ENCODE measurements at places on chromosomes 2 and 18.
A peak's percentile ranks its signal among the peaks of the same experiment; 100 is the strongest.

DNA sequence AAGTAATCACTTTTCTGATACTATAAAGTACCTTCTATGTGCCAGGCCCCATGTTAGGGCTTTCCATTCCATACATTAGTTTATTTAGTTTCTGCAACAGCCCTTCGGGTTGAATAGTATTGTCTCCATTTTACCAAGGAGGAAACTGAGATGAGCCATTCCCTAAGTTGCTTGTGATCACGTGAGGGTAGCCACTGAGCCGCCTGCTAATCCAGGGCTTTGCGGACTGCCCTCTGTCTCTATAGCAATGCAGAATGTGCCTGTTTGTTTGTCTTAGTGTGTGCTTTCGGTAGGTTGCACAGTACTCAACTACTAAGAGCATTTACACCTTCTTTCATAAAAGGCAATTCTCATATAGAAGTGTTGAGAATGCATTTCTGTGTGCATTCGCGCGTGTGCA lies 5.0 kb downstream of the EMILIN2 start:
- no peak for DNase-seq

DNA sequence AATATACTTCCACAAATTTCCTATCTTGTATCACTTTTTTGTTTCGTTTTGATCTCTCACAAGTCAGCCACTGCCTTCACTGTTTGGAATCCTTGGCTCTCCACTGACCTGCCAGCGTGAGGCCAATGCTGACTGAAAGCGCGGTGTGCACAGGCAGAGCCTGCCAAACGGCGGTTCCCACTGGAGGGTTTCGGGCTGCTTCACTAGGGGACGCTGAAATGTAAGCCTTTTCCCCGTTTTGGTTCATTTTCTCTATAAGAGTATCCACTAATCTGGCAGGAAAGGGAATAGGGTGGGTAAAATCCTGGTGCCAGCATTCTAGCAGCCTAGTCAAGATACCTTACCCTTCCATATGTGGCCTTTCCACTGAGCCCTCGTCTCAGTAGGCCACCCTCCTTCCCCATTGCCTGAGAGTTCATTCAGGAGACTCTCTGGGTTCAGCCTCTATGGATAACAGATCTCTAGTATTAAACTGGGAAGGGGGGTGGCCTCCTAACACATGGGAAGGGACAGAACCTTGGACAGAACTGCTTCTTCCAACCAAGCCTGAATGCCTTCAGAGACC lies 91.5 kb downstream of the DYM start:
- DNase-seq: peak; percentile 26

DNA sequence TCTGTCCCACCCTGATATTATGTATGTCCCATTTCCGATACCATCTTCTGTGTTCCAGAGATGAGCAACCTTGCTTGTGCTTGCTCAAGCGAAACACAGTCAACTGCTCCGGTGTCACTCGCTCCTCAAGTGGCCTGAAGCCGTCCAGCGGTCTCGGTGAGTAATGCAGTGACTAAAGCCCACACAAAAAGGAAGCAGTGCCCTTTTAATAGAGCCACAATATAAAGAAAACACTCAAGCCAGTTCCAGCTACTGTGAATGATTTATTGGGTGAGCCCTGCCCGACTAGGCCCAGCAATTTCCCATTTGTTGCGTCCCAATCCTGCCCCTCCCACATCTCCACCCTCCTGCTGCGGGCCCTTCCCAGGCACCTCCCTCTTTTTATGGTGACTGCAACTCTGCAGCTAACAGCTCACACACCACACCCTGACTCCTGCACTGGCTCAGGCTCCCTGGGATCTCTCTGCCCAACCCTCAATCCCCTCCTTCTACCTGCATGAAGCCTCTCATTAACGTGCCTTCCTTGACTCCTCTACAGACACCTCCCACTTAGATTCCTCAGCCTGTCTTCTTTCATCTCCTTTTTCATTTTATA lies 44.2 kb upstream of the DSC1 start:
- DNase-seq: peak; percentile 12

- DNase-seq: no peak
Observed at GRCh38 chr18:80231616-80232015, 15.7 kb downstream of the PARD6G start.

- no peak for DNase-seq
Observed at GRCh38 chr2:181575650-181576025, 81.3 kb downstream of the CERKL start.

GRCh38 chr2:2653231-2653630 lies 322.2 kb upstream of the MYT1L start:
- DNase-seq: no peak

GRCh38 chr18:63058521-63058920 lies 261.0 kb downstream of the BCL2 start:
- DNase-seq: no peak

- no peak for DNase-seq
Observed at GRCh38 chr2:62706721-62707521, 1.4 kb downstream of the EHBP1 start.

DNA sequence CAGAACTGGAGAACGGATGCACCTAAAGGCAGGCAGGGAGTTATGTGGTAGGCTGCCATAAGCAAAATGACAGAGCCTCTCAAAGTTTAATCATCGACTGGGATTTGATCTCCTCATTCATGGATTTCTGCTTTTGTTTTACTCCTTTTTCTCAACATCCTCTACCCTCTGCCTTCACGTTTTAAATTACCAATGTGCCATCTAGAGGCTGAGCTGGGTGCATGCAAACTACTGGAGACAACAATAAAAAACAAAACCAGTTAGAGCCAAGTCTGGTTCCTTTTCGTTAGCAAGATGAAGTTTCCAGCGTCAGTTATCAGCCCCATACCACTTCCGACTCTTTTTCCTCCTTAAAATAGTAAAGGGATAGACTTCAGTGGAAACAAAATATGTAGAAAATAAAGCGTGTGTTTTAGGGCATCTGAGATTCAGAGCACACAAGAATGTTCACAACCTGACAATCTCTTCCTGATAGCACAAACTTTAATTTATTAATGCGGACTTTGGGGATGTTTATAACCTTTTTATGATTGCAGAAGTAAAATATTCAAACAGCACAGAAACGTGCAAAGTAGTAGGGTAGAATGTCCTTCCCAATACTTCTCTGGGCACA lies 117.0 kb downstream of the LAMA1 start:
- DNase-seq: no peak

GRCh38 chr18:61019338-61020301 lies 313.6 kb upstream of the CDH20 start:
- no peak for DNase-seq

- no peak for DNase-seq
Observed at GRCh38 chr2:45821558-45822271, 170.2 kb downstream of the PRKCE start.

DNA sequence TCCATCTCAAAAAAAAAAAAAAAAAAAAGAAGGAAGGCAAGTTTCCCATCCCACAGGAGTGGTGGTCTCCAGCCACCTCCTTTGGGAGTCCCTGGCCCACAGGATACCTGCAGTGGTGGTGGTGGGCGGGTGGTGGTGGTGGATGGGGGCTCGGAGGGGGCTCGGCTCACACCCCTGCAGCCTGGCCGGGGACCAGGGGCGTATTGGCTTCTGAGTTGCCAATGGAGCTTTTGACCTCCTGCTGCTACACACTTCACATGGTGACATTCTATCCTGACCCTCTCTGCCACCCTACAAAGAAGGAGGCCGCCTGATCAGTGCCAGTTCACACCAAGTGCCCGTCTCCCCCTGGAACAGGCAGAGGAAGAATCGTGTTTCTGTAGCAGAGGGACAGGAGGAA lies 119.6 kb downstream of the NFATC1 start:
- DNase-seq: no peak

DNA sequence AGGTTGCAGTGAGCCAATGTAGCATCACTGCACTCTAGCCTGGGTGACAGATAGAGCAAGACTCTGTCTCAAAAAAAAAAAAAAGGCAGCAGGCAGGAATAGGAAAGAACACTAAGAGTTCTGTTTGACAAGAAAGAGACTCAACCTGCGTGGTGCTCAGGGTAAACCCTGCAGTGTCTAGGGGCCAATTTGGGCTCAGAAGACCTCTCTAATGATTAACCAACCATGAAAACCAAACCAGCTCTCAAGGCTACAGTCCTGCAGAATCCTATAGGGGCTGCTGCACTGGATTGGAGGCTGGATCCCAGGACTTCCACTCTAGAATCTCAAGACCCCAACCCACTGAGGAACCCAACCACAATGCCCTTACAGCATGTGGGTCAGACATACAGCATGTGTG lies 2.4 kb downstream of the TRABD2A start:
- no peak for DNase-seq

- no peak for DNase-seq
Observed at GRCh38 chr2:217307023-217307422, 447.2 kb upstream of the TNP1 start.

GRCh38 chr2:201790989-201791388 lies 10.3 kb upstream of the ALS2 start:
- DNase-seq: no peak

- no peak for DNase-seq
Observed at GRCh38 chr18:38042211-38042890, 476.8 kb upstream of the CELF4 start.

- DNase-seq: no peak
Observed at GRCh38 chr2:196918927-196919326, 7.6 kb downstream of the PGAP1 start.

All from stromal cell of bone marrow (primary cell).